Activated T-helper 9 cell treated with anti-CD3 and anti-CD28 coated beads, Interleukin-2, amount 50 U/mL, for 16 hours (primary cell): ENCODE measurements at places on chromosomes 1 and 21.

DNA sequence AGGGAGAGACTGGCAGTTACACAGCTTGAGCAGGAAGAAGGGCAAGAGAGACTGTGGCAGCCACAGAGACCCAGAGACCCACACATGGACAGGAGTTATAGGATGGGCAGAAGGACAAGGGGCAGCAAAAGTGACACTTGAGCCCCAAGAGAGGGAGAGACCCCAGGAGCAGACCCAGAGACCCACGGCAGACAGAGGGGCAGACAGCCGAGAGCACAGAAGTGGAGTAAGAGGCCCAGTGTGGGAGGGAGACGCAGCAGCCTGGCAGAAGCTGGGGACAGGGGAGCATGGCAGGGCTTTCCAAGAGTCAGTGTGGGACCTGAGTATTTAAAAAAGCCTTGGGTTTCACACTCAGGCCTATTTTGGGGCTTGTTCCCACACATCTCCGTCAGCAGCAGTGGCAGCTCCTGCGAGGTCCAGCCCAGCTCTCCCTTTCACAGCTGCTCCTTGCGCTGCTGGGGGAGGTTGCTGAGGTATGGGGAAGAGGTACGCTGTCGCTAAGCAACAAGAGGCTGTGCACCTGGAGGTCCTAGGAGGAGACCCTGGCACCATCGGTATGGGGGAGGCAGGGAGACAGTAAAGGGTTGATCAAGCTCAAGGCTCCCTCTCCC is 9.0 kb upstream of the MEF2D start:
- DNase-seq: no peak

DNA sequence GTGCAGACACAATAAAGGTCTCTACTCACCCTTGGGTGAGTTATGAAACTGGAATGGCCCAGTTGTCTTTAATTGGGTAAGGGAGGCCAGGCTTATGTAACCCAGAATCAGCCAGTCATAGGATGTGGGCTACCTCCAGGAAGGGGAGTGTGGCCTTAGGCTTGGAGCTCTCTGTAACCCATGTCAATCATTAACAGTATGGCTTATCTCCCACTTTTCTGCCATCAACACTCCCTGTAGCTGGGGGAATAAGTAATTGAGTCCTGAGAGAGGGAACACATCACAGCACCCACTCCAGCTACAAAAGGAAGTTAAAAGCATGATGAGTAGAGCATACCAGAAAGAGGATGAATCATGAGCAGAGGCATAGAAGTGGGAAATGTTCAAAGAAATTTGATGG is 327.0 kb upstream of the DUSP10 start:
- DNase-seq: no peak

GRCh38 chr1:34396042-34396441 is 219.3 kb downstream of the C1orf94 start:
- DNase-seq: no peak

DNA sequence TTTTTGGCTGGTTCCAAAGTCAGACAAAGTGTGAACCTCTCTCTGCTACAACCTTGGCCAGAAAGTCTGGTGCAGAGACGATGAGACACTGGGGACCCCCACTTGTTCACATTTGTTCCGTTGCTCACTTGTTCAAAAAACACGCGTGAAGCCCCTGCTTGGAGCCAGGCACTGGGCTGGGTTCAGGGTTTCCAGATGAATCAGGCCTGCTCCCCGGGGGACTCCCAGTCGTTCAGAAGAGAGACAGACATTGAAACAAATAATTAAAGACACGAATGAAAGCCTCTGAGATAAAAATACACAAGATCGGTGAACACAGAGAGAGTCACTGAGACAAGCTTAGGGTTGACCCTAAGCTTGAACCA is 101.5 kb upstream of the RUNX3 start:
- DNase-seq: no peak

DNA sequence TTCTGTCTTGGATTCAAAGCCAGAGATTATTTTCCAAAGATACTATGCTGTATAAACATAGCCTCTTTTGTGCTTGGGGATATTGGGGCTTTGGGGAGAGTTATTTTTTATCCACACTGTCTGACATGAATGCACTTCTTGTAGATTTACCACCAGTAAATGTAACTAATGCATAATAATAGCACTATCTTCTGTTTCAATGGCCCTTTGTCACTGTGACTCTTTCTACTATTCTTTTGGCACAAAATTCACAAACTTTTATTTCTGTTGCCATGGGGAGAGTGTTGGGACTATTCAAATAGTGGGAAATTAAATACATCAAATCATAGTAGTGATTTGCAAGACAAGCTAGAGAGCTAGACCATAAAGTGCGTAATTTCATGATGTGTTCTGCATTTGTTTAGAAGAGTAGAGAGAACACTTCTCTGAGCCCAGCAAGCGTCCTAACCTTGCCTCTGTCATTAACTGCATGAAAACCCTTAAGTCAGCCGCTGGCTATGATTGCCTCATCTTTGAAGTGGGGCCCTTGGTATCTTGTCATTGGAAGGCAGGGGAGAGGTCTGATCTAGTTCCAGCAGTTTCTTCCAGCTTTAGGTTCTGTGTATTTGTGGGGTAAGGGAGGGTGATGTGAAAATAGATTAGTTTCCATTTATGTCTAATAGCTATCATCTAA is 154.4 kb downstream of the HHAT start:
- DNase-seq: no peak

- peak; percentile 38 for DNase-seq
Observed at GRCh38 chr1:226547754-226548191, 791 bp upstream of the STUM start.

GRCh38 chr1:58312971-58313563 is 233.5 kb downstream of the OMA1 start:
- DNase-seq: no peak

DNA sequence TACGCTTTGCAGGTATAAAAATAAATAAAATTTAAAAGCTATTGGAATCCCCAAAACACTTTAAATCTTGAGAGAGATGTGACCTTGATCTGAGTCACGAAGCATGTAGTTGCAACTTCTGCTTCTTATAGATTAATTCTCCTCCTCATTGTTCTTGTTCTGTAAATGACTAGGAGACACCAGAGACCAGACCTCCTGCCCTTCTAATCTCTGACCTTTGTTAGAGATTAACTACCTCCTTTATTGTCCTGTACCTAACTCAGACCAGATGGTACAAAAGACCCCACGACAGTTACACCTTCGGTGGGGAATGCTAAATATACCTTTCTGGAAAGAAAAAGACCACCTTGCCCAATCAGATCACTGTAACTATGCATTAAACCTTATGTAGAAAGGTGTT is 76.9 kb upstream of the NEK2 start:
- no peak for DNase-seq

DNA sequence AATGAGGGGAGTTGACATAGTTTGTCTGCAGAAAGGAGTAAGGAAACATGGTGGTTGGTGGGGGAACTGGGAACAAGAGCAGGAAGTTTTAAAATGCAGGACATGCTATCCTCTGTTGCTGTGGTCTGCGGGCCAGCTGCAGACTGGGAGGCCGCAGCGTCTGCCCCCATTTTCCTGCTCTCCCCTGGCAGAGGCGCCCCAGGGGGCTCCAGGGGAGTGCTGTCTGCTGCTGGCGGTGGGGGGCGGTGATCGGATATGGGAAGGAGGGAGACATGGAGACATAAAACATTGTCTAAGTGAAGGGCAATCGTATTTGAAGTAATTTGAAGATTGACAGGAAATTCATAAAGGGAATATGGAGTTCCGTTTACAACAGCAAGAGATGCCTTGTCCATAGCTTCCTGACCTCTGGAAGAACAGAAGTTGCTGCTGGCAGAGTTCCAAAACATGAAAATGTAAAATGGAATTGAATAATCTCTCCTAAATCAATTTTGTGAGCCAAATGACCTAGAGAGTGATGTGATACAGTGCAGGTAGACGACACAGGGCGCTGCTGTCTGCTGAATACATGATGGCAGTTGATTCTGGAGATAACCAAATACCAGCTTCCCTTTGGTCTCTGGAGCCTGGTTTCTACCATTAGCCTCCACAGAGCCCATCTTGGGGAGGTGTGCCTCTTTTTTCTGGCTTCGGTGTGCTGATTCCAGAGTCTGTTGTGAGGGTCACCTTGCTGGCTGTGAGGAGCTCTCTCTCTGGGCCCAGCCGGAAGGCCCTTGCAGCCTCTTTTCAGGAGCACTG is 61.0 kb downstream of the PCBP3 start:
- no peak for DNase-seq

DNA sequence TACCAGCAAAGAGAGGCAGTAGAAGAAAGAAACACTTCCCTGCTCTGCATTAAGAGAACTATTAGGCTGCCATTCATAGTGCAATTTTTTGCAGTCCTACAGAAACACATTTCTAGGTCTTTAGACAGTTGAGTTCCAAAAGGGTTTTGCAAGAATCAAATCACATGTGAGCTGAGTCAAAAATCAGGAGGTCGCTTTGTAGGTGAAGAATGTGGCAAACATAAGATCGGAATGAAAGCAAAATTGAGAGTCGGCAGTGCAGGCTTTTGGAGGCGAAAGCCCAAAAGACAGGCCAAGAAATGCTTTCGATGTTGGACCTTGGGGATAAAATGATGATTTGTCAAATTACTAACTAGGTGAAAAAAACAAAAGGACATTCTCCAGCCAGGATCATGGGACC is 213.5 kb upstream of the NRIP1 start:
- DNase-seq: no peak

GRCh38 chr1:28280501-28280900 is 21.2 kb downstream of the SESN2 start:
- no peak for DNase-seq

GRCh38 chr1:100976936-100977335 is 48.6 kb downstream of the DPH5 start:
- DNase-seq: no peak

- DNase-seq: no peak
Observed at GRCh38 chr1:246503341-246503740, 3.7 kb downstream of the SMYD3 start.

DNA sequence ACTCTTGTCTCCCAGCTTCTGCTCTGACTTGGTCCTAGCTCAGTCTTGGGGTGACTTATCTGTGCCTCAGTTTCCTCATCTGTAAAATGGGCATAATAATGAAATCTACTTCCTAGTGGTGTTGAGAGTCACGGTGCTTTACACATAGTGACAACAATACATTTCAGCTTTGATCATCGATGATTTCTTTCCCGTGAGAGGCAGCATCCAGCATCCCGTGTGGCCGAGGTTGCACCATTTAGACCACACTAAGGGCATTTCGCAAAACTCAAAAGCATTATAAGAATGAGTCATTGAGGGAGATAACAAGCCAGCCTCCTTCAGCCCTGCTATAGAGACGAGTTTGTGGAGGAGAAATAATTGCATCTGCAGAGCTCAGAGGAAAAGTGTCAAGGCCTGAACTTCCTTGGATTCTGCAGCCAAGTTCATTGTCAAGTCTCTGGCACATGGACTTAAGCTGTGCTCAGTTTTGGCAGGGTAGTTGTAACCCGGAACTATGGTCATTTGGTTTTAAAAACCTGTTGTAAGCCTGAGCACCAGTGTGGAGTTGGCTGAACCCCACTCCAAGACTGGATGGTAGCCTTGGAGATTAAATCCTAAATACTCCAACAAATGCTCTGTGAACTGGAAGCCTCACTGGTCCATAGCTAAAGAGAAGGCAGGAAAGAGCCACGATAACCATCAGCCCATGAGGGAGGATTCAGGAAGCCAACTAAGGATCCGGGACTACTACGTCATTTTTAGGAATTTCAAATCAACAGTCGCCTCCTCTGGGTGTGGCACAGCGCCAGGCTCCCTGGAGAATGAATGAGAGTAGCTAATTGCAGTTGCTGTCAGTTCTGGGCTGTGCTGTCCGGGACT is 64.2 kb downstream of the TCP10L start:
- no peak for DNase-seq

DNA sequence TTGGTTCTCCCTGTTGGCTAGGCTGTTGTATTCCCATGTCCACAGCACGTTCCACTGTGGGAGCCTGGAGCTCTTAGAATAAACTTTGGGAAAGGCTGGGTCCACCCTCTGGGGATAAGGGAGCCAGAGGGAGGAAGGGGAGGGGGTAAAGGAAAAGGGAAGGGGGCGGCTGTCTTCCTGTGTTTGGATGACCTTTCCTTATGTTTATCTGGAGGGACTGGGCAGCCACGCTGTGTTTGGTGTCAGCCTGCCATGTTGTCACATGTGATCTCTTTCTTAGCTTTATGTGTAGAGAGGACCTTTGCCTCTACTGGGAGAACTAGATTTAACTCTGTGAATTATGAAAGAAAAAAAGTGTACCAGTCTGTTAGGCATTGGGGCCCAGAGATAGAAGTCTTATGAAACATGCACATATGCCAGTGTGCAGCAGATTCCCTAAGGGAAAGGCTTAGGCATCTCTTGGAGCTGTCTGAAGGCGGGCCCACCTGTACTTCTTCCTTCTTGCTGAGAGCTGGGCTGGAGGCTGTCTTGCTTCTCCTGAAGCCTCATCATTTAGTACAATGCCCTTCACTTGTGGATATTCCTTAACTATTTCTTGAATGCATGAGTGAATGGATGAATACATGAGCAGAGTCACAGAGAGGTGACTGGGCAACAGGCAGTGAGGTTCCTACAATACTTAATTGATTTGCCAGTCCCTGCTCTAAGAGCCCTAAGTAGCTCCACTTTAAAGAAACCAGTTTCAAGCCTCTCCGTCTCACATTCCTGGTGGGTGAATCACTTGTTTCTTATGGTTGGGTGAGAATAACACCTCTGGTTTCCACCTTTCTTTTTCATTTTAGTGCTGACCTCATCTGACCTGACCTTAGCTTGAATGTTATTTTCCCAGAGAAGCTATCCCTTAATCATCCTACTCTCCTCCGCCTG is 62.5 kb upstream of the ARHGAP29 start:
- no peak for DNase-seq

- DNase-seq: no peak
Observed at GRCh38 chr1:240149484-240150094, 57.9 kb downstream of the FMN2 start.

- no peak for DNase-seq
Observed at GRCh38 chr1:219206350-219206749, 32.7 kb downstream of the LYPLAL1 start.

DNA sequence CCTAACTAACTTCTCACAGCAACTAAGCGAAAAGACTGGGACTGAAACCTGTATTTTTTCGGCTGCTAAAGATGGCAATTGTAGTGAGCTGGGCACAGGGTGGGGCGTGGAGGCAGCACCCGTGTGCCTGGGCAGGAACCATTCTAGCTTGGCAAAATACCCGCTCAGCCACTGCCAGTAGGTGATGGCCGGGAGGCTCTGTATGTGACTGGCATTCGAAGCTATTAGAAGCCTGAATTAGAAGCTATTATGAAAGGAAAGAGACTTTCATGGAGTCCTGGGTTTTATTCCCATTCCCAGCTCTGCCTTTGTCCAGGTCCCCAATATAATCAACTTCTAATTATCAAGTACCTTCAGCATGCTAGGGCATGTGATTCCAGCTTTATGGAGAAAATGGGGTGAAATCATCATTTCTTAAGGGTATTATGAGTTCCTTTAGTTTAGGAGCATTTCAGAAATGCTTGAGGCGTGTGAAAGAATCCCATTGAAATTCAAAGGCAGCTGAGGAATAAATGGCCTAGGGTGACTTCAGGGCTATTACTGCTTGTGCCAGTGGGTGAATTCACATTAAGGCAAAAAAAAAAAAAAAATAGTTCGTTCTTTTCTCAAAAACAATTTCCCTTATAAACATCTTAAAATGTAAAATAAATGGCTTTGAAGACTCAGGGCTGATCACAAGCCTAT is 125.6 kb downstream of the KCNN3 start:
- no peak for DNase-seq

GRCh38 chr1:67708606-67709005 is 23.6 kb downstream of the GADD45A start:
- DNase-seq: no peak
